Nasal cavity respiratory epithelium epithelial cell of viscerocranial mucosa (primary cell): ENCODE measurements at places on chromosomes 3 and 15. TPM values are rescaled to one million over a fixed set of nuclear protein-coding genes. Genes with fewer than 3 reads are reported as not detected.

The GMPPB gene
- 22.2 and 49.9 TPM in 2 replicates for total RNA-seq

The ISLR gene
- not detected in 2 replicates for total RNA-seq

The CELSR3 gene
- total RNA-seq = 1.8 and 2.1 TPM in 2 replicates

The ALDH1A3 gene
- total RNA-seq = 277 and 355 TPM in 2 replicates

The HIGD2B gene
- not detected in 2 replicates for total RNA-seq

The DNAH12 gene
- total RNA-seq = under 0.01 and 0.21 TPM in 2 replicates

The SAMD7 gene
- total RNA-seq = not detected in 2 replicates

The CCR2 gene
- under 0.01 TPM in 2 replicates for total RNA-seq

The ROBO2 gene
- 0.34 and 4.0 TPM in 2 replicates for total RNA-seq

The BCHE gene
- total RNA-seq = under 0.01 and 1.6 TPM in 2 replicates
